ENCODE measurements at places on chromosomes 1 and 21. TPM values are rescaled to one million over a fixed set of nuclear protein-coding genes. Genes with fewer than 3 reads are reported as not detected.

GRCh38 chr1:221841251-221841982, 99.5 kb upstream of the DUSP10 start:
- DNase-seq = no peak
- no peaks in the 10 kb centered on the region for H3K36me3 ChIP-seq
- H3K4me3 ChIP-seq = no peak overlapping the region
- peaks cover 4% of the 10 kb centered on the region for H3K27me3 ChIP-seq
- H3K4me1 ChIP-seq = peaks cover 6% of the 10 kb centered on the region
- no peak overlapping the region for H3K27ac ChIP-seq

GRCh38 chr1:108096089-108096488, 104.1 kb downstream of the SLC25A24 start:
- H3K27ac ChIP-seq = no peak overlapping the region
- H3K4me3 ChIP-seq = no peak overlapping the region
- no peaks in the 10 kb centered on the region for H3K36me3 ChIP-seq
- no peaks in the 10 kb centered on the region for H3K4me1 ChIP-seq

- DNase-seq = no peak
- no peak overlapping the region for H3K4me3 ChIP-seq
Measured at GRCh38 chr1:42732126-42732680, 7.8 kb downstream of the CLDN19 start.

DNA sequence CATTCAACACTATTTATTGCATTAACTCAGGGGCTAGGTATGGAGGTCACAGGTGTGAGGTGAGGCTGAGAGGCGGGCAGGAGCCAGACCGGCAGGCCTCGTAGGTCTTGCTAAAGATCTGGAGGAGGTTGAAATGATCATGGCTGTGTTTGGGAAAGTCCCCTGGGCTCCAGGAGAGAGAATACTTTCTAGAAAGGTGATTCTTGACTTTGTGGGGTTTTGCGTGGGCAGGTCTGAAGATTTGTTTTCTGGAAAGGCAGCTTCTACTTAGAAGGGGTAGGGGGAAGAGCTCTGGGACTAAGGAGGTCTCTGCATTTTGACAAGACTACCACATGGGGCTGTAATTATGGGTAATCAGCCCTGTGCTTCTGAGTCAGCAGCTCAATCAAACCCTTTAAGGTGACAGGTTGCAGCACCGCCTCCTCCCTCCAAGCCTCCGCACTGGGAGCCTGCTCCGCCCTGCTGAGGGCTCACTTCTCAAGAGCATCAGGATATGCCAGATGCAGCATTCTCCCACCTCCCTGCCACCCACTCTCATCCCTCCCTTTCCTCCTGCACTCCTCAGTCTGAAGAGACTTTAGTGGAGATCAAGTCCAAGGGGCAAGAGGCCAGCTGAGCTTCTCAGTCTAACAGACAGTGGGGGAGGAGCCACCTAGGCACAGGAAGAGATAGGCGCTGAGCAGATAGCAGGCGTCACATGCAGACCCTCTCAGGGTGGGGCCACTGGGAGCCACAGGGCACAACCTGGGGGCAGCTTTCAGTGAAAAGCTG, 30.5 kb downstream of the SLC30A1 start:
- no peak overlapping the region for H3K27ac ChIP-seq
- DNase-seq = no peak
- H3K4me3 ChIP-seq = no peak overlapping the region

DNA sequence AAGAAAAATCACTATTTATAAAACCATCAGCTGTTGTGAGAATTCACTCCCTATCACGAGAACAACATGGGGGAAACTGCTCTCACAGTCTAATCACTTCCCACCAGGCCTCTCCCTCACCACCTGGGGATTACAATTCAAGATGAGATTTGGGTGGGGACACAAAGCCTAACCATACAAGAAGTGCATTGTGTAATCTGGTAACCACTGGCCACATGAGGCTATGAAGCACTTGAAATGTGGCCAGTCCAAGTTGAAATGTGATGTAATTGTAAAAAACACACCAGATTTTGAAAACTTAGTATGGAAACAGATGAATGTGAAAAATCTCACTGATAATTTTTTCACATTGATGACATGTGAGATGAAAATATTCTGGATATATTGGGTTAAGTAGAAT, 293.8 kb downstream of the TTLL7 start:
- H3K4me3 ChIP-seq = no peak overlapping the region
- no peak for DNase-seq
- peaks cover 3% of the 10 kb centered on the region for H3K27me3 ChIP-seq
- H3K27ac ChIP-seq = no peak overlapping the region
- H3K4me1 ChIP-seq = no peaks in the 10 kb centered on the region
- no peaks in the 10 kb centered on the region for H3K36me3 ChIP-seq

The CD48 gene
- total RNA-seq = 0.57 TPM

The RGL1 gene
- total RNA-seq = 30.5 TPM

The FAF1 gene
- total RNA-seq = 44.4 TPM

The IARS2 gene
- 60.4 TPM for total RNA-seq

DNA sequence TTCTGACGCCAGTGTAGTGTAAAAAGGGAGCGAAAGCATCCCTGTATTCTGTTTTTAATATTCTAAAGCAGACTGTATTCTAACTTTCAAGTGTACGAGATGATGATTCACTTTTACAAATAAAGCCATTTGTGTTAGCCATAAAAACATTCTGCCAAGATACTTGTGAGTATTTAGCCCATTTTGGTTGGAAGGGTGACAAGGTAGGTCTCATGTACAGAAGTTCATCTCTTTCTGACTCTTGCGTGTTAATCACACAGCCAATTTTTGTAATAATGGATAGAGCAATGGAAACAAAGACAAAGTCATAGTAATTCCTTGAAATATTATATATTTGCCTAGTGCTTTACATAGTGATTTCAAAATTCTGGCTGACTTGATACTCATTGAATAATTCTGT, 125.3 kb upstream of the GREM2 start:
- no peak for DNase-seq
- no peaks in the 10 kb centered on the region for H3K27me3 ChIP-seq
- H3K27ac ChIP-seq = no peak overlapping the region
- no peak overlapping the region for H3K4me3 ChIP-seq
- peaks cover 7% of the 10 kb centered on the region for H3K4me1 ChIP-seq

GRCh38 chr1:62271948-62272728, 47.1 kb downstream of the KANK4 start:
- H3K4me1 ChIP-seq = peaks cover 43% of the 10 kb centered on the region
- DNase-seq = no peak
- H3K27me3 ChIP-seq = no peaks in the 10 kb centered on the region
- H3K36me3 ChIP-seq = peaks cover 32% of the 10 kb centered on the region
- peak overlapping the region; percentile 79 for H3K27ac ChIP-seq
- no peak overlapping the region for H3K4me3 ChIP-seq

- H3K36me3 ChIP-seq = no peaks in the 10 kb centered on the region
- no peaks in the 10 kb centered on the region for H3K27me3 ChIP-seq
- H3K4me3 ChIP-seq = peak overlapping the region; percentile 81
Measured at GRCh38 chr1:42335809-42336518, 929 bp upstream of the FOXJ3 start.

The TINAGL1 gene
- 212 TPM for total RNA-seq

GRCh38 chr1:58983162-58983561, 199.3 kb upstream of the JUN start:
- no peaks in the 10 kb centered on the region for H3K36me3 ChIP-seq
- no peak overlapping the region for H3K4me3 ChIP-seq
- no peak for DNase-seq

DNA sequence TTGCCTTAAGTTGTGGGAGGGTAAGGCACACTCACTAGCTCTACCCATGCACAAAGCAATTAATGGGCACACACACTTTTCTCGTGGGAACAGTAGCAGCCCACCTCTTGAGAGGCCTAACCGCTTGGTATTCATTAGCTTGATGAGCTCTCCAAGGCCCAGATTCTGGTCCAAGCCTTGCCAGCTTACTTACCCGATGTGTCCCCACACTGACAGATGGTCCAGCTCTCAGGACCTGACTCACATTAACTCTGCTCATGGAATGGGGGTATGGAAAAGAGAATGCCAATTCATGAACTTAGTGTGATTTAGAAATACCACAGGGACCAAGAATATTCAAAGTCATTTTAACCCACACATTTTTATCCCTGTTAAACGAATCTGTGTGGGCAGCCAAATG, 106.8 kb upstream of the CACHD1 start:
- H3K4me3 ChIP-seq = no peak overlapping the region
- DNase-seq = no peak
- H3K36me3 ChIP-seq = no peaks in the 10 kb centered on the region

The PADI3 gene
- not detected for total RNA-seq

DNA sequence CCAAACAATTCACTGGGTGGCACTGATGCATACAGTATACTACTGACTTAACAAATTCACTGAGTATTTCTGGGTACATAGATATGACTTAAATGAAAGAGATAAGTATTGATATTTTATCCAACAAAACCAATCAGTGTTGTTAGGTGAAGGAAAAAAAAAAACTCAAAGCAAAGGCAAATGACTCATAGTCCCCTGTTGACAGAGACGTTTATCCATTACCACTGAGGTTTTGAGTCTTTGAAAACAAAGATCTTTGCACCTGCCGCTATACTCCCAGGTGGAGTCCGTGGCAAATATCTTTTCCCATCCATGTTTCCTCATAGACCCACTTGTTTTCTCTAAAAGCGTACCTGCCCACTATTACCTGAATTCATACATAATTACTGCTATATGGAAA, 18.4 kb downstream of the DYNLT5 start:
- no peak overlapping the region for H3K27ac ChIP-seq
- H3K4me1 ChIP-seq = no peaks in the 10 kb centered on the region
- peaks cover 1% of the 10 kb centered on the region for H3K27me3 ChIP-seq
- no peak for DNase-seq
- H3K4me3 ChIP-seq = no peak overlapping the region

The ATP6V1G3 gene
- not detected for total RNA-seq

The BARHL2 gene
- total RNA-seq = not detected

GRCh38 chr1:67314696-67315095, 7.0 kb downstream of the IL12RB2 start:
- no peak for DNase-seq
- H3K27me3 ChIP-seq = peaks cover 3% of the 10 kb centered on the region
- no peak overlapping the region for H3K4me3 ChIP-seq
- peaks cover 11% of the 10 kb centered on the region for H3K4me1 ChIP-seq
- no peaks in the 10 kb centered on the region for H3K36me3 ChIP-seq

- no peak overlapping the region for H3K27ac ChIP-seq
- DNase-seq = no peak
- H3K4me3 ChIP-seq = no peak overlapping the region
- peaks cover 77% of the 10 kb centered on the region for H3K27me3 ChIP-seq
- H3K4me1 ChIP-seq = no peaks in the 10 kb centered on the region
- no peaks in the 10 kb centered on the region for H3K36me3 ChIP-seq
Measured at GRCh38 chr1:7198664-7199063, 413.4 kb downstream of the CAMTA1 start.

- H3K4me1 ChIP-seq = peaks cover 9% of the 10 kb centered on the region
- peaks cover 51% of the 10 kb centered on the region for H3K36me3 ChIP-seq
- no peak for DNase-seq
- peak overlapping the region; percentile 71 for H3K27ac ChIP-seq
- no peak overlapping the region for H3K4me3 ChIP-seq
Measured at GRCh38 chr21:15895142-15896106, 165.6 kb downstream of the USP25 start.

DNA sequence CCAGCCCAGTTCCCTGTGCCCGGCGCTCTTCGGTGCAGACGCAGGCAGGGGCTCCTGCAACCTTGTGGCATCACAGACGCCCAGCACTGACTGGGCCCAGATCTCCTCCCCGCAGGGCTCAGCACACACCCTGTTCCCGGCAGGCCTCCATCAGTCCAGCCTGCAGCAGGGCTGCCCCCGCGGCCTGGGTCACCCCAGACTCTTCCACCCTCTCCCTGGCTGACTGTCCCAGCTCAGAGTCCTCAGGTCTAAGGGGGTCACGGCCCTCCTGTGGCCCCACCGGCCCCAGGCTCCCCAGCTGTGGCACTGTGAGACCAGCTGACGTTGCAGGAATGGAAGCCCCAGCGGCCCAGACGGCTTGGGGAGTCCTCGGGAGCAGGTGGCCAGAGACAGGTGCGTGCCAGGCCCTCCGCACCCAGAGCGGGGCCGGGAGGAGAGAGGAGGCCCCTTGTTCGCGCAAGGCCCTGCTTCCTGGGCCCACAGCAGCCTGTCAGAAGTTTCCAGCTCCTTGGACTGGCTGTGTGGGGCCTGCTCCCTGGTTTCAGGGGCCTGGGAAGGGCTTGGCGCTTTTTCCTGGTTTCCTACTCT, 4.2 kb downstream of the B3GALT6 start:
- no peak overlapping the region for H3K27ac ChIP-seq
- H3K4me3 ChIP-seq = no peak overlapping the region
- DNase-seq = no peak
- H3K4me1 ChIP-seq = peaks cover 19% of the 10 kb centered on the region

The TCHH gene
- total RNA-seq = not detected

The NFYC gene
- total RNA-seq = 91.0 TPM

DNA sequence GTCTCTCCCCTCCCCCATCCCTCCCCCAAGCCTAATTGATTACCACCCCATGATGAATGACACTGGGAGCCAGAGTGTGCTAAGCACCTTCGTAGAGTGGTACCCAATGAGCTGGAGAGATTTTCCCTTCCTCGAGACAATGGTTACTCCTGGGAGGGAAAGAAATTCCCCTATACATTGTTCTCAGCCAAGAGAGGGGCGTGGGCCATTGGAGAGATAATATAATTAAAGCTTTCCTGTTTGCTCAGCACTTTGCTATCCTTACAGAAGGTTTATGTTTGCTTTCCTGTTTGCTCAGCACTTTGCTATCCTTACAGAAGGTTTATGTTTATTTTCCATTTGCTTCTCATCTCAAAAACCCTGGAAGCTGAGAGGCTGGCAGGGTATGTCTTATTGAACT, 126.1 kb upstream of the KLHDC7A start:
- no peak overlapping the region for H3K27ac ChIP-seq
- H3K36me3 ChIP-seq = no peaks in the 10 kb centered on the region
- DNase-seq = no peak

The ARHGEF10L gene
- total RNA-seq = 32.6 TPM

The FNDC10 gene
- 6.2 TPM for total RNA-seq

DNA sequence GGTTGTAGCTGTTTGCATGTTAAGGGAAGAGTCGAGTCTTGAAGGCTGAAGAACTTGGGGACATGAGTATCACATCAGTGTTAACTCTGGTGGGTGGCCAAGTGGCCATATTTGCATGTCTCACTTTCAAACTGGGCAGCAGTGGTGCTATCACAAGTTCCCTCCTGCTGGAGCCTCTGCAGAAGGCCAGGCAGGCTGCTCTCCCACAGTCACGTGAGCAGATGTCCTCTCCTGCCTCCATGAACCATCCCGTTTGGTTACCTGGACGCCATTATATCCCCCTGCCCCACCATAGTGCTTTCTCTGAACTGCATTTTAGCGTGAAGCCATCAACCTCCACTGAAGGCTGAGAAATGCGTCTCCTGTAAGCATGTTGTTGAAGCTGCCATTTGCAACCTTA, 205.1 kb upstream of the LMO4 start:
- no peaks in the 10 kb centered on the region for H3K36me3 ChIP-seq
- DNase-seq = no peak
- peaks cover 3% of the 10 kb centered on the region for H3K4me1 ChIP-seq
- no peak overlapping the region for H3K27ac ChIP-seq
- H3K27me3 ChIP-seq = peaks cover 2% of the 10 kb centered on the region

The TMEM200B gene
- total RNA-seq = 28.3 TPM
